Umbilical cord (tissue), 2 donors: ENCODE measurements at places on chromosomes 6 and 20.
A peak's percentile ranks its signal among the peaks of the same experiment; 100 is the strongest.

- no peak for DNase-seq
Observed at GRCh38 chr6:169162249-169162648, 91.4 kb downstream of the THBS2 start.

DNA sequence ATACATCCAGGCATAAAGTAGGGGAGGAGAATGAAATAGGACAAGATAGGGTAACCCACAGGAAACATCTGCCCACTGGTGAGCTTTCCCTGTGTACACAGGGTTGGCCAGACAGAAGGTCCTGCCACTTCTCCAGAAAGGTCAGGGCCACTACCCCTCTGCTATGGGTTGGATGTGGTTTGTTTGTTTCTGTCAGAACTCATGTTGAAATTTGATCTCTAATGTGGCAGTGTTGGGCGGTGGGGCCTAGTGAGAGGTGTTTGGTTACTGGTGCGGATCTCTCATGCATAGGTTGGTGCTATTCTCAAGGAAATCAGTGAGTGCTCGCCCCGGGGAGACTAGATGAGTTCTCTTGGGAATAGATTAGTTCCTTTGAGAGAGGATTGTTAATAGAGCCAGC is 15.6 kb upstream of the MAS1 start:
- DNase-seq = no peak

- DNase-seq = no peak
Observed at GRCh38 chr6:38337819-38338465, 301.8 kb downstream of the BTBD9 start.

GRCh38 chr20:37452236-37452635 is 68.8 kb upstream of the NNAT start:
- DNase-seq = no peak

GRCh38 chr6:89368107-89368506 is 15.6 kb upstream of the UBE2J1 start:
- peak; percentile 78 for DNase-seq

DNA sequence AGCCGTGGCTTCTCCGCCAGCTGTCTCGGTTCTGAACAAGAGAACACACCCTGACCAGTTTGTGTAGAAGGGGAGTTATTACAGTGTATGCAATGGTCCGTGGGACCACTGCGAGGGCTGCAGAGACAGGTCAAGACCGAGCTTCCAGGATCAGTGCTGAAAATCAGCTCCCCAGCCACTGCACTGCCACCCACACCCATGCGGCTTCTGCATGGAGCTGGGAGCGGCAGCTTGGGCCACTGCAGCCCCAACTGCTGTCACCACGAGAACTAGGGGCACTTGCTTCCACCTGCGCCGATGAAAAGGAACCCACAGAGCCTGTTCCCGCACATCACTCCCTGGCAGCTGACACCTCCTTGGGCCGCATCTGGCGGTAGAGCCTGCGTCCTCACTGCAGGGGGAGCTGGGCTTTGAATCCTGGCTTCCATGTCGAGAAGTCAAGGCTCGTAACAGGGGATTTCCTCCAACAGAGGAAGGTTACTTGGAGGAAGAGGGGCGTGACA is 56.2 kb downstream of the TMEM242 start:
- no peak for DNase-seq

DNA sequence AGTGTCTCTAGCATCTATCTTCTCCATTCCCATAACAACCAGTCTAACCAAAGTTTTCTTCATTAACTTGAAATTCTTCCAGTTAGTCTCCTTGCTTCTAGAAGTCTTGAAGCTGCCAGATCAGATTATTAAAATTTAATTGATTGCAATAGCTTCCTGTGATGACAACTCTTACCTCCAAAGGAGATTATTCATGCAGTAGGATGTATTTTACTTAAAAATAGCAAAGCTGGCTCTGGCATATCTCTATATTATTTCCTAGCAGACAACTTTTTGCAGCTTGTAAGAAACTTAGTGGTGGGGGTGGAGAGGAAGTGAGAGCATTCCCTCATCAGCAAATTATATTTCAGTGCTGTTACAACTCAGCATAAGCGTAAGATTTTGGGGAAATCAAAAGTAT is 290.4 kb downstream of the GRIK2 start:
- no peak for DNase-seq

DNA sequence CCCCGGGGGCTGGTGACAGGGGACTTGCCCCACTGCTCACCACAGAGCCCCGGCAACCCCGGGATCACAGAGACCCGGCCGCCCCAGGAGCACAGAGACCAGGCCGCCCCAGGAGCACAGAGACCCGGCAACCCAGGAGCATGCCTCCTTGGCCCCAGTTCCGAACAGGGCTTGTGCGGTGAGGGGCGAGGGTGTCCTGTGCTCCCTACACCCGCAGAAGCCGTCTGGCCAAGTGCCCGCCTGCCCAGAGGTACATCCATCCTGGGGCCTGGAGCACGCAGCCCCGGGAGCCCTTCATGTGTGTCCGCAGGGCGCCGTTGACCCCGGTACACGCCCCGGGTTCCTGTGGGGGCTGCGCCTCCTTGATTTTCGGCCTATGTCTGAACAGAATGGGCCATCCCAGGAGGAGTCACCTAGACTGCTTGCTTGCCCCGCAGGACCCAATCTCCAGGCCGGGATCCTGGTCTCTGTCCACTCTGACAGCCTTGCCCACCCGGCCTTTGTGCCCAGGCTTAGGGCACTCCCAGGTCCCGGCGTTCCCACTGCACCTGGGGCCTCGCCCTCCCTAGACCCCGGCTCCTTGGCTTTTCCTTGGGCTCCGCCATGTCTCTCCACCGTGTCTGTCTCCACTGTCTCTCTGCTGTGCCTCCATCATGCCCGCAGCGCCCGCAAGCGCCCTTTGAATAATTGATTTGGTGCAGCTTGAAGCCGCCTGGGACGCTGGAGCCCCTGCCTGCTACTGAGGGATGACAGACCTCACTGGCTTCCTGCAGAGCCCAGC is 219.8 kb downstream of the ERMARD start:
- no peak for DNase-seq
